Stimulated activated CD8-positive, alpha-beta memory T cell treated with anti-CD3 and anti-CD28 coated beads, Interleukin-7, amount 100 ng/mL, for 1 hour (primary cell): ENCODE measurements at places on chromosomes 2 and 18.

GRCh38 chr2:85231952-85232351, 95.8 kb downstream of the TGOLN2 start:
- DNase-seq: no peak

DNA sequence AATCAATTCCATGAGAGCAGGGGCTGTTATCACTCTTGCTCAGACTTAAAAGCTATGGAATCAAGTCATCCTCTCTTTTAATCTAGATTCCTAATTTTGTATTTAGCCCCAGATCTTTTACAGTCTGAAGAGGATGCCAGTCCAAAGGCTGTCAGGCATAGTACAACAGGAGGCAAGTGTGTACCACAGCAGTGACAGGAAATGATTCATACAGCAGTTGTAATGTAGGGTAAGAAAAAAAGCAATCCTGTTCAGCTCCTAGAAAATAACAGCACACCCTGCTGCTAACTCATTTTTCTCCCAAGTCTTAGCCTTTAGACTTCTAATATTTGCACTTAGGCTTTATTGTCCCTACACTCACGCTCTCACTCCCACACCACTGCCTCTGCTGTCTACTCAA, 127.8 kb upstream of the SYT4 start:
- DNase-seq: no peak

- no peak for DNase-seq
Measured at GRCh38 chr2:120399889-120400240, 53.9 kb downstream of the INHBB start.

GRCh38 chr2:187403568-187404260, 44.3 kb downstream of the CALCRL start:
- DNase-seq: no peak

GRCh38 chr18:53531896-53532295, 692.6 kb downstream of the MBD2 start:
- DNase-seq: no peak
